ENCODE measurements at places on chromosomes 11 and 22.

GRCh38 chr11:88174709-88175568 lies at the start of gene RAB38:
TSS of gene RAB38 (minus strand) at chr11:88175443. CDS start at chr11:88175384, 59 bp downstream.
- DNase-seq, result no peak

GRCh38 chr11:117634756-117635603 lies 162.0 kb downstream of the DSCAML1 start:
- no peak for DNase-seq

DNA sequence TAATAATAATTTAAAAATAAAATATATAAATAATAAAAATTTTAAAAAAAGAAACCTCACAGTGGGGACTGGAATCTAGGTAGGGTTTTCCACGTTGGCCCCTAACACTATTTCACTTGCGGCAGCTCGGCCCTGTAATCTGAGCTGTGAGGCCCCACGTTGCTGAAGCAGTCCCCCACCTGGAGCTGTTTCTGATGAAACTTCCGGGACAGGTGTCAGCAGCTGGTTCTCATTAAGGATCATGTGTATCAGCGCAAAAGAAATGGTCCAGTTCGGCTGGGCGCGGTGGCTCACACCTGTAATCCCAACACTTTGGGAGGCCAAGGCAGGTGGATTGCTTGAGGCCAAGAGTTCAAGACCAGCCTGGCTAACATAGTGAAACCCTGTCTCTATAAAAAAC lies 17.3 kb downstream of the RHOD start:
- no peak for DNase-seq

DNA sequence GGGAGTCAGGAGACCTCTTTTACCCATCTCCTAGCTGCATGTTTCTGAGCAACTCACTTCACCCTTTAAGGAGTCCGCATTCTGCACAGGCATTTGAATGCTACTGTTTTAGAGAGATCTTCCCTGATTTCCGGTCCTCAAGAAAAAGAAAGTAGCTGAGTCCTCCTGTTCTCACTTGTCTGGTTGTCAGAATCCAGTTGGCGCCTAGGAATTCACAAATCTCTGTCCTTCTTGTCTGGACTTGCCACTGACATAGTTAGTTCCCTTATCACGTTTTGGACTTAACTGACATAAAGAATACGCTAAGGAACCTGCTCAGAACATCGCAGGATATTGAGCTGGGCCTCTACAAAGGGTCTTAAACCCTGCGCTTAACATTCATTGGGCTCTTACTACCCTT lies 61.3 kb upstream of the OR5P2 start:
- DNase-seq, result no peak

DNA sequence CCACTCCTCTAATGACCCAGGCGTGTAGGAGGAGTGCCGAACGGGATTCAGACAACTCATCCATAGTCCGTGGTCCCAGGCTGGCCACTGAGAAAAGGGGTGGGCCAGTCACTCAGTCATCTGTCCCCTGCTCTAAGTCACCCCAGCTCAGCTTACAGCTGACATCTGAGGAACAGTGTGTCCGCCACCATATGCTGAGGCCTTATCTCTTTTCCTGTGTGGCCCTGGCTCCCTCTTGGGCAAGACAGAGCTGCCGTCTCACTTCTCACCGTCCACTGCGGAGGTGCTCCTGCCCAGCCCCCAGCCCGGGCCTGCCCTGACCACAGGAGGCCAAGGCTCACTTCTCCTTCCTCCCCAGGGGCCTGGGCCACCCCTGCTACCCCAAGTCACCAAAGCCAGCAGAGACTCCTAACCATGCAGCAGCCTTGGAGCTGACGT lies 6.8 kb downstream of the CCDC86 start:
- no peak for DNase-seq

DNA sequence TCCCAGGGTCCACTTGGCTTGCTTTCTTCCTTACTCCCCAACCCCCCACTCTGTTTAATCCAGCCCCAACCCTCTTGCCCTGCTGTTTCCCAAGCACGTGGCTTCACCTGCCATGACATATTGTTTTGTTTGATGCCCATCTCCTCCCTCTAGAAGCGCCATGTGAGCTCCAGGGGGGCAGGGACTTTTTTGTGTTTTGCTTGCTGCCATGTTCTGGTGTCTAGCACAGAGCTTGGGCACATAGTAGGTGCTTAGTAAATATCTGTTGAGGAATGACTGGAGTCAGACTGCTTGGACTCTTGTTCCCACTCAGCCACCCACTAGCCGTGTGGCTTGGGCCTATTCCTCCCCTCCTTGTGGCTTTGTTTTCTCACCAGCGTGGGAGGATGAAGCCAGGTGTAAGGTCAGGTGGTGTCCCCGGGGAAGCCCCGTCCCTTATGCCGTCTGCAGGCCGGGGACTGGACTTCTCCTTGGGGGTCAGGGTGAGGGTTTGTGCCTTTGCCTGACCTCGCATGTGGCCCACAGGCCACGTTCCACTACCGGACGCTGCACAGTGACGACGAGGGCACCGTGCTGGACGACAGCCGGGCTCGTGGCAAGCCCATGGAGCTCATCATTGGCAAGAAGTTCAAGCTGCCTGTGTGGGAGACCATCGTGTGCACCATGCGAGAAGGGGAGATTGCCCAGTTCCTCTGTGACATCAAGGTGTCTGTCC lies 3.8 kb downstream of the AIP start:
- no peak for DNase-seq

DNA sequence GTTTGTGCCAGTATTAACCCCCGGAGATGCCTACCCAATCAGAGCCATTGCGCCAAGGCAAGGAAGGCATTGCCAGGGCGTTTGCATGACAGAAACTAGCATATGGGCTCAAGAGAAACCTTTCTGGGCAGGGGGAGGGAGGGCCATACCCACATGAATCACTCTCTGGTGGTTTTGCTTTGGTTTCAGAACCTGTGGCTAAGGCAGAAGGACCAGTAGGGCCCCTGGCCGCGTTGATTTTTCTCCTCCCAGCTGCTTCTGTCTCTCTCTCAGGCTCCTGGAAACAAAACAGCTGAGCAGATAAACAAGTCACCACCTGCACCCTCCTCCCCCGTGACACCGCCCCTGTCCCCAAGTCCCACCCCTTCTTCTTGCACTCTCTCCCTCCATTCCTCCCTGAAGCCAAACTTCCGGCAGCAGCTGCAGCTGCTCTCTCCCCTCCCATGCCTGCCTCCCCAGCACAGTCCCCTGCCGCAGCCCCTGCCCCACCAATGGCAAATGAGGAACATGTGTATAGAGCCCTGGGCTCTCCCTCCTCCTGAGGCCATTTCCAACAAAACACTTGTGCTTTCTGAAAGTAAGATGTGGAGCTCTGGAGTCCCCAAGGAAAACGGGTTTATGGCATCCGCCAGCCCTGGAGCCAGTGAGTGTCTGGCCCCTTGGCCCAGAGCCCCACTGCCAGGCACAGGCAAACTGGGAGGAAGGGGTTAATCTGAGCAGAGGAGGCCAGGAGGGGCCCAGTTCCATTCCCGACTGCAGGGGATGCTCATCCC lies 39.0 kb upstream of the ADA2 start:
- DNase-seq, result no peak

- DNase-seq, result no peak
These were observed 150.2 kb downstream of the SNX19 start for GRCh38 chr11:130765951-130766649.

DNA sequence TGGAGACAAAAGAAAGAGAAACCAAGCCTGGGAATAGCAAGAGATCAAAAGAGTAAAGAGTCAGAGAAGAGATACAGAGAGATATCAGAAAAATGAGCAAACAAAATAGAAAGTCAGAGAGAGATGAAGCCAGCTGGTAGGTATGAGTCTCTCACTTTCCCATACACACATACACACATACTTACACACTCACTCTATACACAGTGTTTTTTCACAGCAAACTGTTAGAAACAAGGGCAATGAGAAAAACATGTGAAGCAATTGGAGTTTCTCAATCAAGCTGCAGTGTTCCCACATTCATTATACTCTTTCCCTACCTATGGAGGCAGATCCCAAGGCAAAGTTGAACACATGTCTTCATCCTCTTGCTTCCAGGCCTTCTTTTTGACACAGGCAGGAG lies 2.6 kb upstream of the NLRP10 start:
- DNase-seq, result no peak

DNA sequence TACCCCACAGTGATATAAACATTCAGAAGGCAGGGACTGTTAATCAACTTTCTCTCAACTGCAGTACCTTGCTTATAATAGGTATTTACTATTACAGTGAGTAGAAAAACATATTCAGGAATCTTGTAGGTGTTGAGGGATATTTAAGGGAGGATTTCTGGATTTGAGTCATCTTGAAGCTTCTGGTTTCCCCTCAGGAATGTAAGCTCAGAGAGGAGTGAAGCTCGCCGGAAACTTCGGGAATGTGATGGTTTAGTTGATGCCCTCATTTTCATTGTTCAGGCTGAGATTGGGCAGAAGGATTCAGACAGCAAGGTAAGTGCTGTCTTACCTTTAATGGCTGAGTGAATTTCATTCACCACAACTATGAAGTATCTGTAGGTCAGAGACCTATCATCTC lies 42.9 kb downstream of the CTNND1 start:
- no peak for DNase-seq

GRCh38 chr11:1330473-1330872 lies 21.0 kb upstream of the TOLLIP start:
- DNase-seq, result no peak

- DNase-seq, result no peak
These were observed 917 bp downstream of the RPS6KA4 start for GRCh38 chr11:64359712-64360445.

- no peak for DNase-seq
These were observed 10.2 kb upstream of the SSTR3 start for GRCh38 chr22:37222440-37222971.

GRCh38 chr11:129930743-129931142 lies 35.4 kb upstream of the NFRKB start:
- no peak for DNase-seq

DNA sequence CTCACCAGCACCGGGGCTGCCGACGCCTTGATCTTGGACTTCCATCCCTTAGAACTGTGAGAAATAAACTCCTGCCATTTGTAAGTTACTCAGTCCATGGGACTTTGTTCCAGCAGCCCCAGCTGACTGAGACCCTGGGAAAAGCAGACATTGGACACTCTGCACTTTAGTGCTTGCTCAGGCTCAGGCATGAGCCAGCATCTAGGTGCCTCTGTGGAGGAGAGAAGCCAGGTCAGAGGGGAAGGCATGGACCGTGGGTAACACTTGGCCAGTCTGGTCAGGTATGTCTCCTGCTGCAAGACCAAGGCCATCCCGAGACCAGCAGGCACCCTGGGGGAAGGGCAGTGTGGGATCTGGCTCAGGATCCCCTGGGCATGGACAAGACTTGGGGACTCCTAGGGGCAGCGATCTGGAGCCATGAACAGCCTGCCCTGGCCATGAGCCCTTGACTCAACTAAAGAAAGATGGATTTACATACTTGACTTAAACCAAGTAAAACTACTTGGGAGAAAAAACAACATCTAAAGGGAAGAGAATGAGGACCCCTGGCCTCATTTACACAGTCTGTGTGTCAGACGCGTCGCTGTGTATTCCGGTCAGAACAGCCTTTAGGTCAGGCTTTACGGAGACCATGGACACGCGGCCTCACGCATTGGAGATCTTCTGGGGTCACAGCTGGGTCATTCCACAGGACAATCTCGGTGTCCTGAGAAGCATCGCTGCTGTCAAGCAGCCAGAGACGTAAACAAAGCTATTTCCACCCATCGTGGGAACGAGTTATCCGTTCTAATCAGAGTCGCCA lies 497.1 kb downstream of the BRD1 start:
- DNase-seq, result no peak

DNA sequence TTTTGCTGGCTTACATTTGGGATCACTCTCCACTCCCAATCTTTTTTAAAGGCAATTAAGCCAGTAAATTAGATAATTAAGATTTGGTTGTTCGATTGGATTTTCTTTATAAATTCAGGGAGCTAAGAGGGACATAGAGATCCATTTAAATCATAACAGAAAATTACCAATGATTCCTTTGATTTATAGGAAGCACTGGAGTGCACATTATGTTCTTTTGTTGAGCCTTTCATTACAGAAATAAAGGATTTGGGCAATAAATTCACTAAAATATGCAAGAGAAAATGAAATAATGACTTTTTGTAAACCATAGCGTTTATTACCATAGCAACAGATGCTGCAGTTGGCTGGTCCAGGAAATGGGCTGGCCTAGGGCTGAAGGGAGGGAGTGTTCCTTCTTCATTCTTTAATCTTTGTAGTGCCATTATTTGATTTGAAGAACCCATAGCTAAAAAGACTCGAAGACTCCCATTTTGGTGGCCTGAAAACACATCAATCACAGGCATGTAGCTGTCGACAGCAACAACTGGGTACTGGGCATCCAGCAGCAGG lies 73.0 kb downstream of the C2CD3 start:
- no peak for DNase-seq

DNA sequence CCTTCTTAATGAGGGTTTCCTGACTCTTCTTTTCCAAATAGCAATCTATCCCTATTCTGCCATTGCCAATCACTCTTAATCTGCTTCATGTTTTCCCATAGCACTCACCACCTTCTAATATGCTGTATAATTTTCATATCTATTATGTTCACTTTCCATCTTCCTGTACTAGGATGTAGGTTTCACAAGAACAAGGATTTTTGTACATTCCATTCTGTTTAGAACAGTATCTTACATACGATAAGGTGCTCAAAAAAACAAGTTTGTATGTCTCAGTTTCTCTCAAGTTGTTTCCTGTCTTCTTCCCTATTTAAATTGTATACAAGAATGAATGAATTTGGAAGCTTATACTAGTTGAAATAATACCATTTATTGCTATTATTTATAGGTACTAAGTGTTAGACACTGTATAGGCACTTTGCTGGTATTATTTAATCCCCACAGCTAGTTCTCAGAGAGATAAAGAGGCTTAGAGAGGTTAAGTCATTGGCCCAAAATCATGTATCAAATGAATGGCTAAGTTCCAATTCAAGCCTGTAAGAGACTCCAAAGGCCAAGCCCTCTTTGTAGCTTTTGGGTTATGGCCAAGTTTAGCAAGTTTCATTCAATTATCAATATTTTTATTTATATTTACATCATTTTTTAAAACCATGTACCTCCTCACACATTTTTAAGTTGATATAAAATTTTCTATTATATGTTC lies 134.7 kb downstream of the PAX6 start:
- DNase-seq, result no peak

DNA sequence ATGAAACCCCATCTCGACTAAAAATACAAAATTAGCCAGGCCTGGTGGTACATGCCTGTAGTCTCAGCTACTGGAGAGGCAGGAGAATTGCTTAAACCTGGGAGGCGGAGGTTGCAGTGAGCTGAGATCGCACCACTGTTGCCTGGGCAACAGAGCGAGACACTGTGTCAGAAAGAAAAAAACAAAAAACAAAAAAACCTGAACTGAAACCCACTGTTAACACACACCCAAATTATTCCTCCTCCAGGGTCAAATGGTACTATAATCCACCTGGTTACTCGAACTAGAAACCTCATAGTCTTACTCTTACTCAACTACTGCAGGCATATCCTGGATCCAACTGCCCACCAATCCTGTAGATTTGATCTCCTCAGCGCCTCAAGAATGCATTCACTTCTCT lies 35.5 kb downstream of the USP28 start:
- DNase-seq, result no peak

DNA sequence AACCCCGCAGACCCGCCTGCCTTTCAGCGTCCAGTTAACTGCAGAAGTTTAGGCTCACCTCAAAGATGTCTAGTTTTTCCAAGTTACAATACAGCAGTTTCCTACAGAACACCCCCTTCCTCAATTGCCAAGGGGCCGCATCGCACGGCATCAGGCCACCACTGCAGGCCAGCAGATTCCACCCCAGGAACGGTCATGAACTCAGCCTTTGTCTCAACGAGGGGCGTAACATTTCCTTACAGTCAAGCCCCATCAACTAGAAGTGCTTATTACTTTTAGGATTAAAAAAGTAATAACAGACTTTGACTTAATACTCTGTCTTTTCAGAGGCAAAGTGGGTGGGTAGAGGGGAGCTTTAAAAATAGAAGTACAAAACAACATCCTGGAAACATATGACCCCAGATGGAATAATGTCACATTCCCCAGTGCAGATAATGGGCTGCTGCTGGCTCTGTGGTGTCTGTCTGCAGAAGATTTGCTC lies 36.3 kb downstream of the PPP2R1B start:
- DNase-seq, result no peak
